ENCODE measurements at places on chromosomes 4 and X. TPM values are rescaled to one million over a fixed set of nuclear protein-coding genes. Genes with fewer than 3 reads are reported as not detected.

GABRG1 gene
- total RNA-seq = not detected

JAKMIP1 gene
- not detected for total RNA-seq

IL1RAPL1 gene
- total RNA-seq = 1.9 TPM

PDLIM3 gene
- total RNA-seq = 20.8 TPM

EMCN gene
- 0.29 TPM for total RNA-seq
